CD4-positive, alpha-beta memory T cell (primary cell): ENCODE measurements at places on chromosomes 12 and 14.

GRCh38 chr14:85291731-85292130, 238.2 kb upstream of the FLRT2 start:
- DNase-seq = no peak

GRCh38 chr12:38392554-38393144, 76.1 kb downstream of the ALG10B start:
- DNase-seq = no peak

DNA sequence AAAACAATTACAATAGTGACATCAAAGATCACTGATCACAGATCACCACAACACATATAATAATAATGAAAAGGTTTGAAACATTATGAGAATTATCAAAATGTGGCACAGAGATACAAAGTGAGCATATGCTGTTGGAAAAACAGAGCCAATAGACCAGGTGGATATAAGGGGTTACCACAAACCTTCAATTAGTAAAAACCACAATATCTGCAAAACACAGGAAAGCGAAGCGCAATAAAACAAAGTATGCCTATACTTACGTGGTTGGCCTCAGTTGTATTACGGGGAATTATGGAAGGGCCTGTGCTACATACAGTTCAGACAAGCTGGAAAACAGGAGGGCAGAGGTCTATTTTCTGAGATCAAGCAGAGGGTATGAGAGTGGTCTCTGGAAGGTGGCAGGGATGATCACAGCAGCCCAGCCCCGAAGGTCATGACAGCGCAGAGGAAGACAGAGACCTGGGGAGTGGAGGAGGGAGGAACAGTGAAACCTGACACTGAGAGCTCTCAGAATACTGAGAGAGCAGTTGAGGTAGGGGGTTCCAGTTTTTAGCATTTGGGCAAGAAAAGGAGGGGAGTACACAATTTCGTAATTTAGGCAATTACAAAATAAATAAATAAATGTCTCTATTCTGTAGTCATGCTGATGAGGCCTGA, 41.3 kb downstream of the IFNG start:
- no peak for DNase-seq

- DNase-seq = no peak
Observed at GRCh38 chr12:50620978-50621360, 116.2 kb downstream of the DIP2B start.

DNA sequence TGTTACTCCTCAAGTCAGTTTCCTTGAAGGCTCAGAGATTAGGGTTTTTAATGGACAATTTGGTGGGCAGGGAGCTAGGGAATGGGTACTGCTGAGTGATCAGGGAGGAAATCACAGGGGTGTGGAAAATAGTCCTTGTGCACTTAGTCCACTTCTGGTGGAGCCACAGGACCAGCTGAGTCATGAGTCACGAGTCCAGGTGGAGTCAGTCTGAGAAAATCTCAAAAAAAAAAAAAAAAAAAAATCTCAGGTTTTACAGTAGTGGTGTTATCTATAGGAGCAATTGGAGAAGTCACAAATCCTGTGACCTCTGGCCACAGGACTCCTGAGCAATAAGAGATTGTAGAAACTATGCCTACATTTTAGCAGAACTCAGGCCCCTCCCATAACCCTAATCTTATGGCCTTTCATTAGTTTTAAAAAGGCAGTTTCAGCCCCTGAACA, 28.2 kb upstream of the AMN1 start:
- no peak for DNase-seq

- DNase-seq = no peak
Observed at GRCh38 chr12:131363841-131364495, 346.9 kb upstream of the SFSWAP start.
